ENCODE measurements at places on chromosomes 1 and 21.

DNA sequence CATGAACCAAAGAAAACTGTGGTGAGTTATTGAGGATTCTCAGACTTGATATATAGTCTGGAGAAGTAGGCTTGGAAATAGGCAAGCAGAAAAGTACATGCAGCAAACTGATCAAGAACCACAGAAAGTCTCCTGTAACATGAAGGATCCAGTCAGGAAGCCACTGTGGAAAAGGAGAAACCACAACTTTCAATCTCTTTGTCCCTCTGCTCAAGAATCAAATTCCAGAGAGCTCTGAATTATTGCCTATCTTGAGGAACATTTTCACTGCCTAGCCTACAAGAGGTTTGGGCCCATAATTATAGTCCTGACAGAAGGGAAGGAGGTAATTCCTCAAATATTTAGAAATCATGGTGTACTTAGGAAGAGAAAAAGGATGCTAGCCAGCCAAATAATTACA is 43.0 kb upstream of the ADAMTS1 start:
- peak; percentile 31 for DNase-seq

DNA sequence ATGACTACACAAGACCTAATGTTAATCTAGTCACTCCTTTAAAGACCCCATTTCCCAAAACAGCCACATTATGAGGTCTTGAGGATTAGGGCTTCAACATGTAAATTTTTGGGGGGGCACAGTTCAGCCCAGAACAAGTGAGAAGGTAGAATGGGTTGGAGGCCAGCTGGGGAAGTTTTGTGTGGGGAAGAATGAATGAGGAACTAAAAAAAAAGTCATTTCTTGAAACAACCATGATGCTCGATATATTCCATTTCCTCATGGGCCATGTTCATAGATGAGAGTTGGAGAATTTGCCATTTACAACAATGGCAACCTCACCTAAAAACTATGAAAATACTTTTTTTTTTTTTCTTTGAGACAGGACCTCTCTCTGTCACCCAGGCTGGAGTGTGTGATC is 14.5 kb downstream of the NLRP3 start:
- no peak for DNase-seq

DNA sequence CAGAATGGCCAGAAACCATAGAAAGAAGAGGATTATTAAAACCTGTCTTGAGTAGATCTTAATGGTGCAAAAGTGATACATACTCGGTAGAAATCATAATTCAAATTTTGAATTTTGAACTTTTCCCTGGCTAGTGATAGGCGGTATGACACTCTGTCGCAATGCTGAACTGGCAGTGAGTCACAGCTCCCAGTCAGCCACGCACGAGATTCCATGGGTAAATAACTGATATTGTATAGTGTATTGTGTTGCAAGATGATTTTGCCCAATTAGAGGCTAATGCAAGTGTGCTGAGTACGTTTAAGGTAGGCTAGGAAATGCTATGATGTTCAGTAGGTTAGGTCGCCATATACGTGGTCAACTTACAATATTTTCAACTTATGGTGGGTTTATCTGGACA is 207.0 kb downstream of the SIPA1L2 start:
- DNase-seq = no peak

DNA sequence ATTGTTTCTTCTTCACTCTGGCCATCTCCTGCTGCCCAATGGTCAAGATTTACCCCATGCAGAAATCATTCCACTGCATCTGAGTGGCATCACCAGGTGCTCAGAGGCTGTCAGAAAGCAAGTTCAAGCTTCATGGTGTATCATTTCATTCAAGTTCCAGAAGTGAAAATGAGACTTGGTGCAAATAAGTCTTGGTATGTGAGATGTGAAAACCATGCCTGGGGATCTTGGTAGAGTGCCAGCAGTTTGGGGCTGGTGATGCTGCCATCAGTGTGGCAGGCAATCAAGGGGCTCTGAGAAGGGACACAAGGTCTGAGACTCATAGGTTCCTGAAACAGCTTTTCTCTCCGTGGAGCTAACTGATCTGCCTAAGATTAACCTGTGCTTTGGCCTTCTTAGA is 52.0 kb downstream of the CD2 start:
- DNase-seq = no peak

DNA sequence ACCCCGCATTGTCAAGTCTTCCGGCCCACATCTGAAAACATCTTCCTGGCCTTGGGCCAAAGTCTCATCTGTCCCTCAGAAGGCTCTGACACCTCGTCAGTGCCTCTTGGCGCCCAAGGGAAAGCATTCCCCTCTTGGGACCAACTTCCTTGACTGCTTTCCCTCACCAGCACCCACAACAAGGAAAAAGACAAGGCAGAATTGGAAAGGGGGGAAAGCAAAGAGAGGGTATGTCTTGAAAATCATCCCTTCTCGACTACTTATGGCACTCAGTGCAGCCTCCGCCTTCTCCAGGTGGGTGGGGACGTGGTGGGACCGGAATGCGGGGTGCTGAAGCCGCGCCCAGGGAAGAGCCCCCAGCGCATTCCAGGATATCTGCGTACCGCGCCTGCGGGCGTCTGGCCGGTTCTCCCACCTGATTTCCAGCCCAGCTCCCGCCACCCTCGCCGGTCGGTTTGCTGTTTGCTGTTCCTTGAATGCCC is 554 bp upstream of the SLC39A1 start:
- DNase-seq = no peak

DNA sequence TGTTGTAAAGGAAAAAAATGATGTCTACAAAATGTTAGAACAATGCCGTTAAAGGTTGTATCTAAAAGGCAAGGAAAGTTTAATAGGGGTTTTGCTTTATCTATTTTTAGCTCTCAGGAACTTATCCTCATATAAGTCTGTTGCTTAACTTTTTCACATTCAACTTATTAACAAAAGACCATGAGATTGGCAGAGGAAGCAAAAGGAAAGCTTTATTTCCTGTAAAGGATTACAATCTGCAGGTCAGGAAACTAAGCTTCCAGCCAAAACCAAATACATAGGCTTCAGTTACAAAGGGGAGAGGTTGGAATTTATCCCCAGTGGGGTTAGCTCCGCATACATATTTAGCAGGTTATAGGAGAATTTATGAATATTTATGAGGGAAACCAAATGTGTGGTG is 58.7 kb upstream of the KIAA1614 start:
- no peak for DNase-seq

GRCh38 chr1:21568809-21569385 is 59.7 kb downstream of the ALPL start:
- no peak for DNase-seq

- no peak for DNase-seq
These were observed 214.7 kb upstream of the NRIP1 start for GRCh38 chr21:15279482-15279881.

- no peak for DNase-seq
These were observed 22.1 kb downstream of the EIF2D start for GRCh38 chr1:206590025-206590758.

DNA sequence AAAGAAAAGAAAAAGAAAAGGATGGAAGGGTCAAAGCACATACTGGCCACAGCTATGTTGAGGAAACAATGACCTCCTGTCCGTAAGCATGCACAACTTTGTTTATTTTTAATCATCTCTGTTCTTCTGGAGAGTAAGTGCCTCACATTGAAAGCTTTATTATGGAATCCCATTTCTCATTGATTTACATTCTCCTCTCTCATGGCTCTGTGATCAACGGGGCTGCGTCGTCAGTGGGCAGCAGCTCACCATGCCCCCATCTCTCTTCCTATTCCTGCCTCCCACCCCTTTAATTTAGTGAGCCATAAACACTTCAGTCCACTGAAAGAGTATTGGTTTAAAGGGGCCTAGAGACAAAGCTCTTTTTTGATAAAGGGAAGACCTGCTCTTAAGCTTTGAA is 98.9 kb downstream of the KAZN start:
- no peak for DNase-seq

DNA sequence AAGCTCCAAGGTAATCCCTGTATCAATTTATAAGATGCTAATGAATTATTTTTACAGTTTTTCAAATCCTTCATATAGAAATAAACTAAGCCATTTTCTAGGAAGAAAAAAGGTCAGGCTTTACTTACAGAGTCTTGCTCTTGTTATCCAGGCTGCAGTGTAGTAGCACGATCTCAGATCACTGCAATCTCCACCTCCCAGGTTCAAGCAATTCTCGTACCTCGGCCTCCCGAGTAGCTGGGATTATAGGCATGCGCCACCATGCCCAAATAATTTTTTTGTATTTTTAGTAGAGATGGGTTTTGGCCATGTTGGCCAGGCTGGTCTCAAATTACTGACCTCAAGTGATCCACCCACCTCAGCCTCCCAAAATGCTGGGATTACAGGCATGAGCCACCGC is 27.0 kb downstream of the RERE start:
- DNase-seq = no peak

DNA sequence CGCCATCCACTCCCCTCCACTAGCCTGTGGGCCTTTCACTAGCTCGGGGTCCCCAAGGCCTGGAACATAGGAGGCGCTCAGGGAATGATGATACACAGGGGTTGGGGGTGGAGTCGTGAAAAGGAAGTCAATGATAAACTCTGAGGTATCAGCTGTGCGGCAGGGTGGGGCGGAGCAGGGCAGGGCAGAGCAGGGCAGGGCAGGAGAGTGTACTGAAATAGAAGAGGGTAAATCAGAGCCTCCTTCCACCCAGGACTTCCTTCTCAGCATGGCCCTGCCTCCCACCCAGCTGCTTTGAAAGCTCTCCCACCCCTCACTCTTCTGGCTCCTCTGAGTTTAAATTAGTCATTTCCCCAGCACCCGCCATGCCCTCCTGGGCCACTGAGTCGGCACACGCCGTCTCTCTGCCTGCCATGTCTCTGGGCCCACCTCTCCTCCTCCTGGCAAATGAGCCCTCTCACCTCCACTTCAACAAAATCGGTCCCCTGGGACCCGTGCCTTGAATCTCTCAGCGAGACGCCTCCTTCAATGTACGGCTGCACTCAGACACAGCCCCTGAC is 16.9 kb downstream of the CAPZB start:
- DNase-seq = no peak

- no peak for DNase-seq
These were observed 13.3 kb upstream of the CHI3L2 start for GRCh38 chr1:111214074-111214801.

- no peak for DNase-seq
These were observed 134.5 kb downstream of the PTPN14 start for GRCh38 chr1:214416858-214417257.

GRCh38 chr1:94265906-94266305 is 28.5 kb upstream of the ARHGAP29 start:
- no peak for DNase-seq

DNA sequence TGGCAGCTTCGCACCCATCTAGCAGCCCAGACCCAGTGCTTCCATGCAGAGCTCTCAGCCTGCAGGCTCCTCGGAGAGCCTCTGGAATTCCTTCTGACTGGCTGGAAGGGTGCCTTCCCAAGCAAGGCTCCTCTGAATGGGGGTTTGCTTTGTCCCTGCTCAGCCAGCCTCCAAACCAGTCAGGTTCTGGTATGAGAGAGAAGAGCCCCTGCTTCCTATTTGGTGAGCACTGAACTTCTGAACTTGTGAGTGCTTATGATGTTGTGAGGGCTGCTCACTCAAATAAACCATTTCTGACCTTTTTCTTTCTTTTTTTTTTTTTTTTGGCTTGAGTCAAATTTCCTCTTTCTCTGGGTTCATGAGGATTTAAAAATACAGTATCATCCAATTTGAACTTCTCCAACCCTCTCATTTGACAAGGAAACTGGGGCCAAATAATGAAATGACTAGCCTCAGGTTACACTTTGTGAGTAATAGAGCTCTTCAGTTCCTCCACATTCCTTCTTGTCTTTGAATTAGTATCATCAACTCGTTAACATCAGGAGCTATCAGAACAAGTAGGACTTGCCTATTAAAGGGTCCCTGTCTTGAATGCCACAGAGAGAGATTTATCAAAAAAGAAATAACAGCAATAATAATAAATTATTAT is 39.6 kb downstream of the GFI1 start:
- DNase-seq = no peak

- DNase-seq = no peak
These were observed 37.5 kb downstream of the TOR1AIP2 start for GRCh38 chr1:179840107-179840506.

GRCh38 chr1:239389703-239390102 is 3.3 kb downstream of the CHRM3 start:
- no peak for DNase-seq

GRCh38 chr1:157090771-157091170 is 8.8 kb downstream of the ETV3L start:
- DNase-seq = no peak

DNA sequence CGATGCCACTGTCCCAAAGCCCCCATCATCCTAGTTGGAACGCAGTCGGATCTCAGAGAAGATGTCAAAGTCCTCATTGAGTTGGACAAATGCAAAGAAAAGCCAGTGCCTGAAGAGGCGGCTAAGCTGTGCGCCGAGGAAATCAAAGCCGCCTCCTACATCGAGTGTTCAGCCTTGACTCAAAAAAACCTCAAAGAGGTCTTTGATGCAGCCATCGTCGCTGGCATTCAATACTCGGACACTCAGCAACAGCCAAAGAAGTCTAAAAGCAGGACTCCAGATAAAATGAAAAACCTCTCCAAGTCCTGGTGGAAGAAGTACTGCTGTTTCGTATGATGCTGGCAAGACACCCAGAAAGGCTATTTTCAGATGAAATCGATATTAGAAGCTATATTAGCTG is 8.1 kb downstream of the RHOU start:
- DNase-seq = no peak

- DNase-seq = no peak
These were observed 8.7 kb downstream of the OR2W3 start for GRCh38 chr1:247904122-247904521.

DNA sequence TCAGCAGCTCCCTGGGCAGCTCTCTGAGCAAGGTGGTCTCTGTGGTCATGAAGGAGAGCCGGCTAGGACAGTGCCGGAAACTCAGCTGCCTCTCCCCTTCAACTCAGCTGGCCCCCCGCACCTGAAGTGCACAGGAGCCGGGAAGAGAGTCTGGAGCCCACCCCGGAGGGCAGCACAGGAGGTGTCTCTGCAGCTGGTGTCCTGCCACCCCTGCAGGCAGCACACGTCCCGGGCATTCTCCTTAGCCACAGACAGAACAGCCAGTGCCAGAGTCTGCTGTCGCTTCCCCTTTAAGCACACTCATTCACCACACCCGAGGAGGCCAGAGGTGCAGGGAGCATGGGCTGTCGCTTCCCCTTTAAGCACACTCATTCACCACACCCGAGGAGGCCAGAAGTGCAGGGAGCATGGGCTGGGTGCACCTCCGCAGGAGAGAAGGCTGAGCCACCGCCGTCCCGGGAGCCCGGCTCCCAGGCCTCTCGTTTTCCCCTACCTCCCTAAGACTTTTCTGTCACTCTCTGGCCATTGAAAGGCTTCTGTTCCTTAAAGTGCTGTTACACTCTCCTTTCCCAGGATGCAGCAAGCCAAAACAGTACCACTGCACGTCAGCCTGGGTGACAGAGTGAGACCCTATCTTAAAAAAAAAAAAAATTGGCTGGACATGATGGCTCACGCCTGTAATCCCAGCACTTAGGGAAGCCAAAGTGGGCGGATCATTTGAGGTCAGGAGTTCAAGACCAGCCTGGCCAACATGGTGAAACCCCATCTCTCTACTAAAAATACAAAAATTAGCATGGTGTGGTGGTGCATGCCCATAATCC is 16.9 kb upstream of the SAMD11 start:
- no peak for DNase-seq

GRCh38 chr1:95118067-95118499 is 928 bp downstream of the TLCD4 start:
- no peak for DNase-seq

GRCh38 chr1:92486251-92487077 is at the start of gene GFI1:
TSS of gene GFI1 (minus strand) at chr1:92486925. CDS start at chr1:92483487, 3,438 bp downstream.
- DNase-seq = no peak

- no peak for DNase-seq
These were observed 19.1 kb downstream of the RAB7B start for GRCh38 chr1:205983925-205984725.

GRCh38 chr1:39872698-39873097 is 10.6 kb downstream of the TRIT1 start:
- no peak for DNase-seq
